Activated T-cell treated with anti-CD3 and anti-CD28 coated beads, Interleukin-2, amount 50 U/mL, for 72 hours (primary cell): ENCODE measurements at places on chromosomes 2 and 18.
A peak's percentile ranks its signal among the peaks of the same experiment; 100 is the strongest.

GRCh38 chr2:27255660-27256059 is 7.2 kb downstream of the SLC30A3 start:
- no peak for DNase-seq

- DNase-seq = no peak
These were observed 421.6 kb upstream of the ID2 start for GRCh38 chr2:8260213-8260612.

DNA sequence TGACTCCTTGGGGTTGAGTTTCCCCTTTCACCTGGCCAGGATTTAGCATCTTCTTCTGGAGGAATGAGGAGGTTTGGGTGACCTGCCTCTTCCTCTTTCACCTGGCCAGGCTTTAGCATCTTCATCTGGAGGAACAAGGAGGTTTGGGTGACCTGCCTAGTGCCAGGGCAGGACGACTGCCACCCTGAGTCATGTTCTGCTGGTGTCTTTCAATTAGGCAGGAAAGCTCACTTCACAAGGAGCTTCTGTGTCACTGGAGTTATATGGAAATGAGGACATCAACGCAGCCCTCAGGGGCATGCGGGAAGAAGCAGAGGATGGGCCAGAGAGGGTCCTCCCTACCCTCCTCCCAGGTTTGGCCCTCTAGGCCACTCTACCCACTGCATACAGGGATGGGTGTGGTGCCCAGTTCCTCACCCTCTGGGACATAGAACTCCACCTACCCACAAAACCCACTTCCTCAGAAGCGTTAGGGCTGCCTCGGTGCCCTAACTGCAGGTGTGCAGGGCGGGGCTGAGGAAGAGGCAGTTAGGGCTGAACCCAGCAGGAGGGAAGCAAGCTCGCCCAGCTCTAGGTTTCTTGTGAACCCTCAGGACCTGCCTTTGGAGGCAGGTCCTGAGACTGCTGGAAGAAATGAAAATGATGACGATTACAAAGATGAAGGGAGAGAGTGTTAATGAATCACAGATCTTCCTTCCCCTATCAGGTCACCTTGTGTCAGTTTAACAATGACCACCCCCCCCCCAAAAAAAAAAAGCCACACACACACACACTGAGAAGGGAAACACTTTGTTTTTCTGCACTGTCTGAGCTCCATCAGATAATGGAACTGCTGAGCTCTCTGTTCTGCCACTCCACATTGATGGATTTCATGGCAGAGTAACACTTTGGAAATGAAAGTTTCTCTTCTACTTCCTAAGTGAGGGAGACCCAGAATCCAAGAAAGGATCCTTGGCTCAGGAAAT is 71.0 kb downstream of the ARL4C start:
- peak; percentile 66 for DNase-seq

GRCh38 chr2:32874931-32875330 is 71.8 kb upstream of the LTBP1 start:
- no peak for DNase-seq
